Left hindlimb (tissue), 1 donor: ENCODE measurements at places on chromosomes 6 and 20.

DNA sequence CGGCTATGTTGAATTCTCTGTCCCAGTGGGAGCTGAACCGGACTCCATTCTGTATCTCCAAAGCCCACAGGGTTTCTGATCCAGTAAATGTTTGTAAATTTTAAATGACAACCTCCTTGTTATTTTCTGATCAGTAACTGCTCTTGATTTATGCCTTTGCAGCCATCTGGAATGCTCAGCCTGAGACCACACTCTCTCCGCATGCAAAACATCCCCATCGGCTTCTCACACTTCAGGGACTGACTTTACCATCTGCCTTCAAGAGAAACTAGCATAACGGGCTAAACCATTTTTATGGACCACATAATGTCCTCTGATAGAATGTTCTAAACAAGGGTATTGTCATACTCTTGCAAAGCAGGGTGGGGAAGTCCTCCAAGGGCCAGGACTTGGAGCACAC lies 94.5 kb upstream of the FOXQ1 start:
- DNase-seq, result no peak

DNA sequence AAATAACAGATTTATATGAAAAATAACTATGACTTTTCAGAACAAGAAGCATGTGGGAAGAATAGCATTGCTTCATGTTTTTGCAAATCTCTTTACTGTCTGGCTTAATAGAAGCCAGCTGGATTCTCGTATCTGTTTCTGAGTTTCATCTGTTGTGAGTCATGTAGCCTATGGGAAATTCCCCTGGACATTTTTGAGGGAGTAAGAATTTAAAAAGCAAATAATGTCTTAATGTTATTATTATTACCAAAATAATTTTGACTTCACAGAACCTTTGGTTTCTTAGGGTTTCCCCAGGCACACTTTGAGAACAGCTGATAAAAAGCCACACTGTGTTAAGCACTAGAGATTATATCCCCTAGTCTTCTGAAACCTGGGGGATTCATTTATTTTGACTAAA lies 75.8 kb downstream of the SYCP2L start:
- no peak for DNase-seq

GRCh38 chr6:43665376-43665775 lies 20.5 kb downstream of the RSPH9 start:
- DNase-seq, result no peak

DNA sequence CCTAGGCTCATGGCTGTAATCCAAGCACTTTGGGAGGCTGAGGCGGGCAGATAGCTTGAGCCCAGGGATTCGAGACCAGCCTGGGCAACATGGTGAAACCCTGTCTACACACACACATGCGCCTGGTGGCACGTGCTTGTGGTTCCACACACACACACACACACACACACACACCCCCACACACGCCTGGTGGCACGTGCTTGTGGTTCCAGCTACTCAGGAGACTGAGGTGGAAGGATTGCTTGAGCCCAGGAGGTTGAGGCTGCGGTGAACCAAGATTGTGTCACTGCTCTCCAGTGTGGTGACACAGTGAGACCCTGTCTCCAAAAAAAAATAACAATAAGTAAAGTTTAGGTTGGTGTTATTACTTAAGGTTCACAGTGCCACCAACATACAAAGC lies 165.8 kb downstream of the ZFAND3 start:
- no peak for DNase-seq

- no peak for DNase-seq
Observed at GRCh38 chr20:20459726-20460125, 91.8 kb downstream of the INSM1 start.

DNA sequence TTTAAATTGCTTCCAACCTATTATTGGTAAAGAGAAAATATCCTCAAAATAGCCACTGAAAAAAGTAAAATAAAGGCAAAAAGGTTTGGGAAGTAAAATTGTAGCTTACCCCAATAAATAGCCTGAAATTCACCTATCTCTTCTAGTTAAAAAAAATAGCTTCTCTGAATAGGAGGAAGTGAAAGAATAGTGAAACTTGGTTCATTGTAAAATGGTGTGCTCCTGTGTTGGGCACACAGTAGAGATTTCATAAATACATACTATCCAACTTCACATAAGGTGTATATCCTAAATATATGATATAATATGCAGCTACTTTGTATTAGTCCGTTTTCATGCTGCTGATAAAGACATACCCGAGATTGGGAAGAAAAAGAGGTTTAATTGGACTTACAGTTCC lies 45.3 kb downstream of the CDK19 start:
- no peak for DNase-seq

DNA sequence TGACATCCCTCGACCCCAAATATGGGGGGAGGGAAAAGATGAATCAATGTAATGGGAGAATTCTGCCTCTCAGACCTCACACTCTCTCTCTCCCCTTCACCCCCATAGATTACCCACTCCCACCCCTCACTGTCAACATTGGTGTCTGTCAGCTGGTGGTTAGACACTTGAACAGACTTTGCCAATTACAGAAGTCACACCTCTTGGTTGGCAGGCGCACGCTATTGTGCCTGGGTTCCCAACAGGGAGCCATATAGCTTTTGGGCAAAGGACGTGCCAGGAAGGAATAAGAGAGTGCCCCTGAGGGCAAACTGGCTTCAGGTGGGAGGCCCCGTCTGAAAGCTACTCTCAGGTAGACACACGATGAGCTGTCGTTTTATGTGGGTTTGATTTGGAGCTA lies 54.1 kb upstream of the FYN start:
- DNase-seq, result no peak
